ENCODE measurements at places on chromosomes 6 and 20.

DNA sequence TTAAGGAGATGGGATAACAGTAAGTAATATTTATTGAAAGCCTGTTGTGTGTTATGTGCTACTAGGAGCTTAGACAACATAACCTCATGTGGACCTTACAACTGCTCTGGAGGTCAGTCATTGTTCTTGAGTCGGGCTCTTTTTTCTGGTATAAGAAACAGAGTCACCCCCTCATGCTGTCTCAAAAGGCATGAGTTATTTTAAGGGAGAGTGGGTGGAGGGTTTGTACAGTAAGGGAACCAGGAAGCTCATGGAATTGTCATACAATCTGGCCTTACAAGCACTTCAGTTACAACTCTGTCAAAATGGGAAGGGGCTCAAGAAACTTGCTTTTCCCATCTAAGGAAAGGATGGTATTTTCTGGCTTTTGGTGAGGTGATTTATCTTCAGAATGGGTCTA, 16.5 kb upstream of the DSE start:
- no peak for DNase-seq

GRCh38 chr6:41683273-41683522, 44.9 kb downstream of the MDFI start:
- no peak for DNase-seq

DNA sequence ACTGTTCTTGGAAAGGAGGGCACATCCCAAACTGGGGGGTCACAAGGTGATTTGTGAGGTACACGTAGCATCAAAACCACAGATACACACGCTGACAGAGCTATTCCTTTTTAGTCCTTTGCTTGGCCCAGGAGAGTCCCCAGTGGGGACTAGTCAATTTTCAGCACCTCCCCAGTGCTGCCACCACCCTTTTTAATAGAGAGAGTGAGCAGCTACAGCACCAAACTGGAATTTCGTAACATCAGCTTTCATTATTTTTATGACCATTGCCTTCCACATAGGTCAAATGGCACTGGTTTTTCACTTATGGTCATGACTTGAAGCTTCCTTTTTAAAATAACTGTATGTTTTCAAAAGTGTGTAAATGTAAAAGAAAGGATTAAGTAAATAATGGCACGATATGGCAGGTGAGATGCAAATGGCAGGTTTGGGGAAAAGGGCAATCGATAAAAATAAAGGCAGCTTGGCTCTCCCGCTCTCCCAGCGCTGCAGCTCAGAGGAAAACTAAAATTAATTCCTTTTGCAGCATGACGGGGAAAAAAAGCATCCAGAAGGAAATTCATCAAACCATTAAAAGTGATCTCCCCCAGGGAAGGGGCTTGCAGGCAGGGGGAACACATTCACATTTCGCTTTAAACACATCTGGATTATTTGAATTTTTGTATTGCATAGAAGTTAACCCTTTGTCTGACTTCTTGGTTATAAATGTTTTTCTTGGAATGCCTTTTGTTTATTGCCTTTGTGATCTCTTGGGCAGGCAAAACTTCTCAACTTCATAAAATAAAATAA, 95.2 kb downstream of the ANKRD60 start:
- no peak for DNase-seq

DNA sequence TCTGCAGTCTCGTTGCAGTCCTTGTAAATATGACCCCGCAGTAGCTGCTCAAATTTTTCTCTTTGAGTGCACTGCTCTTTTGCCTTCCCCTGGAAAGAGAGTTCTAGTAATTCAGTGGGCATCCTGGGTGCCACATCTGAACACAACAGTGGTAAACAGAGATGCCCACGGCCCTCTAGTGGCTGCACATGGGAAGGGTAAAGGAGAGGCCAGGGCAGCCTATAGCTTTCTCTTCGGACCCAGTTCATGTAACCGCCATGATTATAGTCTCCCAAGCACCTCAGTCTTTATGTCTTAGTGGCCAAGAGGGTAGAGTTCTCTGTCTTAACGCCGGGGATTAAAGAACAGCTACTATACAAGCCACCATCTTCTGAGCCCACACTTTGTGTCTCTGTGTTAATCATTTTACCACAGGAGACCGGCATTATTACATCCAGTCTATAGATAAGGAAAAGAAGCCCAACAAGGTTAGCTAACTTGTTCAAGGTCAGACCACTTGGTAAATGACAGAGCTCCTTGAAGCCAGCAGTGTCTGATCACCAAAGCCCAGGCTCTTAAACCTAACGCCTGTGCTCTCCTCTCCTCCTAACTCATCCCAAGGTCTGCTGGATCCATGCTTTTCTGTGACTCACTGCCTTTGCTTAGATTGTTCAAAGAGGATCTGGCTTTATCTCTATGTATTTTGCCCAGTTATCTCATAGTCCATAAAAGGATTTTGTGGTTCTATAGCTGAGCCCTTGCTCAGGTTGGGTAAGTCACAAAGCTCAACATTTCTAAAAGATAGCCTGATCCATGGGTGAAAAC, 81.8 kb downstream of the ISM1 start:
- no peak for DNase-seq

GRCh38 chr6:37928217-37928616, 108.7 kb downstream of the ZFAND3 start:
- DNase-seq, result no peak

DNA sequence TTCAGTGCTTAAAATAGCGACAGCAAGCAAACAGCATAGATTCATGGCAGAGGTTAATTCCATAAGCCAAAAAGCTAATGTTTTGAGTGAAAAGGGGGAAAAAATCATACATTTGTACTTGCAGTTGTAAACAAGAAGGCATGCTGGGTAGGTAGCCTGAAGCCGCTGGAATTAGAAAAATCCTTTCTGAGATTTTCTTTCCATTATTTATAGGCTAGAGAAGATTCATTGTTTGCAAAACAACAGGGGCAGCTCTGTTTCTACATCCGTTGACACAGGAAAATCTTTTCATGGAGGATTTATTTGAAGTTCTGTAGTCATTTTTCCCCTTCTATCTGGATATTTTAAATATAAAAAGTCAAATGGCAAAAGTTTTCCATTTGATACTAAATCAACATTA, 843.9 kb downstream of the QKI start:
- no peak for DNase-seq

GRCh38 chr20:6057691-6058090, 3.8 kb upstream of the LRRN4 start:
- no peak for DNase-seq

DNA sequence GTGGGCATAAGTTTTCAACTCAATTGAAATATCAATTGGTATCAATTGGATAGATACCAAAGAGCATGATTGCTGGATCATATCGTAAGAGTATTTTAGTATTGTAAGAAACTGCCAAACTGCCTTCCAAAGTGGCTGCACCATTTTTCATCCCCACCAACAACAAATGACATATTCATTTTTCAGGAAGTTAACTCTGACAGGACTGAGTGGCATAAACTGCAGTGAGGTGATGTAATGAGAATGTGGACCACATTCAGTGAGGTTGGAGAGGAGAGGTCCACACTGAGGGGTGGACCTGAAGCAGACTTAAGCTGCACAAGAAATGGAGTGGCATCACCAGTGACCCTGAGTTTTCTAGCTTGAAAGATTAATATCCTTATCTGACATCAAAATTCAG, 11.6 kb upstream of the CALHM6 start:
- DNase-seq, result no peak

DNA sequence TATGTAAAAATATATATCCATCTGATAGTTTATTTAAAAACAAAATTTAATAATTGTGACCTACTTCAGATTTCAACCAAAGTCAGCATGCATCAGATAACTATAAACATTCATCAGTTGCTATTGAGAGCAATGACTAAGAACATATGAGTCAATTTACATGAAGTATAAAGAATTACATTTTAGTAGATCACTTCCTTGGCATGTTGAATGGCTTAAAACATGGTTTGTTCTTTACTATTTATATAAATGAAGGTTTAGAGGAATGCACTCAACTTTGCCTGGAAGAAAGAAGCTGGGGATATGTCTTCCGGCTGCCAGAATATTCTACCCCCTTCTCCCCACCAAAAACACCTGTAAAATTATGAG, 6.4 kb upstream of the FAM217A start:
- no peak for DNase-seq

- no peak for DNase-seq
Observed at GRCh38 chr20:62445553-62446340, 18.4 kb upstream of the RBBP8NL start.

GRCh38 chr6:158573542-158573931, 13.6 kb downstream of the TMEM181 start:
- DNase-seq, result no peak

GRCh38 chr6:73028124-73028766, 197.1 kb downstream of the KHDC1L start:
- DNase-seq, result no peak
